ENCODE measurements at places on chromosomes 1 and 21.

- peak; percentile 49 for DNase-seq
Observed at GRCh38 chr1:206821493-206821892, 43.9 kb upstream of the IL20 start.

GRCh38 chr1:114023377-114023776 is 44.1 kb downstream of the OLFML3 start:
- DNase-seq: peak; percentile 62

GRCh38 chr1:183877053-183877720 is 72.3 kb downstream of the RGL1 start:
- no peak for DNase-seq

DNA sequence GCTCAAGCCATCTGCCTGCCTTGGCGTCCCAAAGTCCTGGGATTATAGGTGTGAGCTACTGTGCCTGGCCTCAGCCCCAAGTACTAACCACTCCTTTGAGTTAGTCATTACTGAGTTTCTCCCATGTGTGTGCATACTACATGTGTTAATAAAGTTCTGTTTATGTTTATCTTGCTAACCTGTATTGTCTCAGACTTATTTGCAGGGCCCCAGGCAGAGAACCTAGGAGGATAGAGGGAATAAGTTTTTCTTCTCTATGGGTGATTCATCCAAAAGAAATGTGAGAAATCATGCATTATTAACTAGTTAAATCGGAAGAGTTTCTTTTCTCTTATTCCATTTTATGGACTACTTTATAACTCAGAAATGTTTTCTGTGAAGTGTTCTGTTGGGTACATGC is 203.9 kb upstream of the CACYBP start:
- no peak for DNase-seq

DNA sequence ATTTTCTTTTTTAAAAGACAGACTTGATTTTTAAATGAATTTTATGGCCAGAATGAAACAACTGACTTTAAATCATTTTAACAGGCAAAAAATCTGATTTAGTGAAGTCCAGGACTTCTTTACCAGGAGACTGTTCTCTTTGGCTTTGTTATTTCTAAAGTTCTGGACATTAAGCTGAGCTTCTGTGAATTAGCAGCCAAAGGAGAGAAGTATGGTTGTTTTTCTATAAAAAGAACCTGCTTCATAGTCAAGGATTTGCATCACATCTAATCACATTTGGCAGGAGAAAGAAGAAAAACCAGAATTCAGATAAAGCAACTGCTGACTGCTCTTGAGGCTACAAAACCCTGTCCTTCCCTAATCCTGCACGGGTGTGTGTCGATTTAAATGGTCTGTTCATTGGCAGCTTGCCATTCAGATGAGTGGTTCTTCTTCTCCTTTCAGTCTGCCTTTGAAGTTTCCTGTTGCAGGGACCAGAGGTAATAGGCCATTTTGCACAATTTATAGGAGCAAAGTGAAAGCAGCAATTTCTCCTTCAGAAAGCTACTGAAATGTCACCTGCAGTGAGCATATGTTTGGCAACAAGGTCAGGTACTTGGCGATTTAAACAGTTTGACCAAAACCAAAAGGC is 215.4 kb downstream of the OLFM3 start:
- DNase-seq: peak; percentile 9

Measured in NCI-H2171 treated with DMSO at 0.1 percent for 48 hours (cell line).